AG09319 (cell line): ENCODE measurements at places on chromosomes 4 and X.

GRCh38 chr4:113835005-113835404, 73.5 kb upstream of the CAMK2D start:
- DNase-seq, result no peak

GRCh38 chr4:174277433-174277832, 6.0 kb downstream of the FBXO8 start:
- DNase-seq, result no peak

DNA sequence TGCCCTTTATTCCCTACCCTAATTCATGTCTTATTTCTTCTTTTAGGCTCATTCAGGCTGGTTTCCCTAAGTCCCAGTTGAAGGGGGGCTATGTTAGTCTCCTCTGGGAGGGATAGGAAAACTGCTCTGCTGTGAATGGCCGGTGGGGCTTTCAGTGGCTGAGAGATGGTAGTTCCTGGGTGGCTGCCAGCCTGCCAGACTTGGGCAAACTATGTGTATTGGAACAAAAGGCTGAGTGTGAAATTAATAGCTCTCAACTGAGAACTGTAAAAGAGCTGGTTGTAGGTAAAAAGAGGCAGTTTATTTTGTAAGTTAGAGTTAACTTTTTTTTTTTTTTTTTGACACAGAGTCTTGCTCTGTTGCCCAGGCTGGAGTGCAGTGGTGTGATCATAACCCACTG, 28.8 kb downstream of the ARHGAP10 start:
- no peak for DNase-seq

DNA sequence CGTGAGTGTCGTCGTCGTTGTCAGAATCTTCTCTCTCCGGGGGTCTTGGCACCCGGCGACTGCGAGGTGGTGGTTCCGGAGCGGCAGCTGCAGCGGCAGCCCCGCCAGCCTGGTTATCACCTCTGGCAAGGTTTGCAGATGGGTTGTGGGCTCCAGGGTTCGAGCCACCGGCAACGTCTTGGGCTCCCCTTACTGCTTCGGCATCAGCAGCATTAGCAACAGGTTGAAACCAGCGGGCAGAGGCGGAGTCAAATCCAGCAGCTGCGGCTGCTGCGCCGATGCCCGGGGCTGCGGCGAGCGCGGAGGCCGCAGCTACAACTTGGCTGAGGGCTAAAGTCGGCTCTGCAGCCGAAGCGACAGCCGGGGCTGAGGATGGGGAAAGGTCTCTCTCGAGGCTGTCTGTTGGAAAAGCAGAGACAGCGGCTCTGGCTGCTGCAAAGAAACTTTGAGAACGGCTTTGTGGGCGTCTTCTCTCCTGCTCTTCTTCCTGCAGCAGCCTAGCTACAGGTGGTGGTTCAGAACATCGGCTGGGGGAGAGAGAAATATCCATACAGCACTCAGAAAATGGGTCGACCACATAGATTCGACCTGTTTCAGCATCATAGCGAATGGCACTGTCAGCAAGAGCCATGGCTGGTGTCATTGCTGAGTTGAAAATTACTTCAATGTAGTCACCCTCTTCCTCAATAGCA, 3.6 kb downstream of the IRS4 start:
- no peak for DNase-seq

DNA sequence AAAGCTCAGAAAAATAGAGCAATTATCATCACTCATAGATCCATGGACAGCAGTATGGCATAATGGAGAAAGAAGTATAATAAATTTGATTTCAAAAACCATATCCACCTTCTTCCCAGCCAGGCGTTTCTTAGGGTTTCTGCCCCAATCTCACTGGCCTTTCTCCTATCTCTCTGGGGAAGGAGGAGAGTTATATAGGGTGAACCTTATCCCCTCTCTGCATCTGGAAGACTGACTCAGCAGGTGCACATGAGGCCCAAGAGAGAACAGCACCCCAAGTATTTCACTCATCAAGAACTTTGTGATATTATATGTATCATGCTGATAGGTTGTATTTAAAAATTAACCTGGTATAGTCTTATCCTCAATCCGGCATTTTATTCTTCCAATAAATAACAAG, 318.8 kb upstream of the RASGEF1B start:
- DNase-seq, result no peak

DNA sequence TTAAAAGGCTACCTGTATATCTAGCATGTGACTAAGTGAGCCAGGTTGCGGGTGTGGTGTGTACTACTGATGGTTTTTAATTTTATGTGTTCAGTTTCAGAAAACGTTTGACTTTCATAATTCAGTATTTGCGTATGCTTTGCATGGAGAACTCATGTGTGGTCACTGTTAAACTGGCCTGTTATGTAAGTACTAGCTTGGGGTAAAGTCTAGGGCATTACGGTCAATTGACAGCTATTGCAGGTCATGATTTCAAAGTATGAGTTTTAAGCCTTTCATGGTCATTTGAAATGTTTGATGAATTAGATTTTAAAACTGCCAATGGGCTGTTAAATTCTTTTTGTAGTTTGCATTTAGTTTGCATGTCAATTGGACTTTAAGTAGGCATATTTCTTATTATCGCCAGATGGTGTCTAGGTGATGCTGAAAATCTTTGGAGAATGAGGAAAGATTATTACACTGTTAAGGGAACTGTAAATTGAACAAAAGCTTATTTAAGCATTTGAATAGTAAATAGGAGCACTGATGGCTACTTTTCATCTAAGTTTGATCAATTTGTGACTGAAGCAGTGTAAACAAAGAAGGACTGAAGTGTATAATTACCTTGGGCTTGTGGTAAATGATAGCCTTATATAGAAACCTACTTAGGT, 563.4 kb downstream of the DACH2 start:
- DNase-seq, result no peak

GRCh38 chr4:41360921-41361793, 104.4 kb downstream of the UCHL1 start:
- DNase-seq, result no peak

GRCh38 chr4:149951152-149951900, 126.9 kb upstream of the DCLK2 start:
- no peak for DNase-seq

GRCh38 chrX:38085813-38086212, 79.5 kb downstream of the SYTL5 start:
- DNase-seq, result no peak

- no peak for DNase-seq
Observed at GRCh38 chr4:18247189-18247588, 225.6 kb upstream of the LCORL start.

DNA sequence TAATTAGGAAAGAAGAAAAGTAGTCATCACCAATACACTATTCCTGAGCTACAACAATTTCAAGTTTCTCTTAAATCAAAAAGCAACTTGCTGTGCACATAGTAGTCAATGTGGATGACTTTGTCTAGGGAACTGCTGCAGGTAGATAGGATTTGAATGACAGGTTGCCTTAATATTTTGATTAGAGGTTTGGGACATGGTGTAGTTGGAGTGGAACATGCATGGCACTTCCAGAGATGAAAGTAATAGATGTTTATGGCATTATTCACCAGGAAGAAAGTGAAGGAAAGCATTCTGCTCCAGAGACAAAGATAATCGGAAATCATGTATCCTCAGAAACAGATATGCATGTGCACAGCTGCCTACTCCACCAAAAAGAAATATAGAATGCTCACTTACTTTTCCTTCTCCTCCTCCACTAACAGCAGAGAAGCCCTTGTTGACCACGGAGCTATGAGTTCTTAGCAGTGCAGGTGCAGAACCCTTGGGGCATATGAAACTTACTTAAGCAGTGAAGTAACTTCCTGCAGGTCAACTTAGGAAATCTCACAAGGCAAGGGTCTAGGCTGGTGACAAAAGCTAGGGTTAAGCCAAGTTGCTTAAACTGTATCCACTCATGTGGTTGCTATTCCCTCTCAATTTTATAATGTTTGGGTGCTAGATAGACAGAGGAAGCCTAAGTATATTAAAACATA, 390.8 kb downstream of the HNRNPD start:
- DNase-seq, result no peak

DNA sequence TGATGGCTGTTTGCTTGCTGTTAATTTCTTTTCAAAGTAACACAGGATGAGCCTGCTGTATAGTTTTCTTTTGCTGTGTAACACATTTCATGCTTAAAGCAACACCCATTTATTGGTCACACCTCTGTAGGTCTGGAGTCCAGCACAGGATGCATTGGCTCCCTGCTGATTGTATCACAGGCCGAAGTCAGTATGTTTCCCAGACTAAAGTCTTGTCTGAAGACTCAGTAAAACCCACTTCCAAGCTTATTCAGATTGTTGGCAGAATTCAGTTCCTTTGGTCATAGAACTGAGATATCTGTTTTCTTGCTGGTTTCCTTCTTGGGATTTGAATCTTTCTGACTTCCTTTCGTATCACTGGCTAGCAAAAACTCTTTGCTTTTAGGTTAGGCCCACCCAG, 54.3 kb downstream of the LRP2BP start:
- no peak for DNase-seq

GRCh38 chr4:123937581-123937980, 541.0 kb downstream of the SPRY1 start:
- no peak for DNase-seq

DNA sequence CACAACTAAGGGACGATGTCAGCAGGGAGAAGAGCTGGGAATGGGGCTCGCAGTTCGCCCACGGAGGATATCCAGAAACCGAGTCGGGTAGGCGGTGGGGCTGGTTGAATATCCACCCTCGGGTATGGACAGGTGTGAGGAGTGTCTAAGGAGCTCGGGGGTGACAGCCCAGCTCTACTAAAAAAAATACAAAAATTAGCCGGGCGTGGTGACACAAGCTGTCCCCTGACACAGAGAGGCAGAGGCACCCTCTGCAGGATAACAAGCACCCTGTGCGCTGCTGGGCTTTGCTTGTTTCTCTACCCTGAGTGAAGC, 12.2 kb upstream of the ASMTL start:
- no peak for DNase-seq

DNA sequence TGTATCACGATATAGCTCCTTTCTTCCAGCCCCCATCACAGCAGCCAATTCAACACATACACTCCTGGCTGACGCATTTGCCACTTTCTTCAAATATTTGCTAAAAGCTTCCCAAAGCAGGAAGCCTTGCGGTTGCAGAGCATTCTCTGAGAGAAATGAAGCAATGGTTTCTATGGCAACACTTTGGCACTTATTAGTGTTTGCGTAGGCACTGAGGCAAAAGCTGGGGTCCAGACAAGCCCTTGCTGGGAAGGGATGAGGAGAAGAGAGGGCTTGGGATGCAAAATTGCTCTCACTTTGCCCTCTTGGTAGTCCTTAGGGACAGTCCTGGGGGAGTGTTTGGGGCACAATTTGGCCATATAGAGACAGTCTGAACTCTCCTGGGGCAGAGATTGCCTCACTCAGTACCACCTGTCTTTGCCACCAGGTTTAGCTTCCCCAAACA, 55.0 kb upstream of the PAK3 start:
- DNase-seq, result peak; percentile 58

- DNase-seq, result no peak
Observed at GRCh38 chrX:65574356-65574755, 39.8 kb upstream of the LAS1L start.
